ENCODE measurements at places on chromosomes 6 and 20.

- no peak for DNase-seq
Observed at GRCh38 chr6:158962371-158962770, 37.6 kb downstream of the RSPH3 start.

DNA sequence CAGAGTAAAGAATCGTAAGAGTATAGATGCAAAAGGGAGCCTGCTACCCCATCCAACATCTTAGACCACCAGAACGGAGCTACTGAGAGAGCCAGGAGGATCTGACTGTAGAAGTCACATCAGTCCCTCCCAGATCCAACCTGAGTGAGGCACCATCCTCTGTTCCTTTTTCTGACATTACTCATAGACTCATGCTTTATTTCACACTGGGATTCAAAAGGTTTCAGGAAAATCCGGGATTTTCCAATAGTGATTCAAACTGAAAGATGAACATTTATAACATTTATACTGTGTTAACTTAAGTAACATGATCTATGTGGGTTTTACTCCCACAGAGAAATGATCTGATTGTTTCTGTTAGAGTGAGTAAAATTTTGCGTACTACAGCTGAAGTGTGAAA, 868.6 kb upstream of the GJE1 start:
- DNase-seq, result no peak

GRCh38 chr20:63226042-63226943, 9.4 kb upstream of the BIRC7 start:
- no peak for DNase-seq

DNA sequence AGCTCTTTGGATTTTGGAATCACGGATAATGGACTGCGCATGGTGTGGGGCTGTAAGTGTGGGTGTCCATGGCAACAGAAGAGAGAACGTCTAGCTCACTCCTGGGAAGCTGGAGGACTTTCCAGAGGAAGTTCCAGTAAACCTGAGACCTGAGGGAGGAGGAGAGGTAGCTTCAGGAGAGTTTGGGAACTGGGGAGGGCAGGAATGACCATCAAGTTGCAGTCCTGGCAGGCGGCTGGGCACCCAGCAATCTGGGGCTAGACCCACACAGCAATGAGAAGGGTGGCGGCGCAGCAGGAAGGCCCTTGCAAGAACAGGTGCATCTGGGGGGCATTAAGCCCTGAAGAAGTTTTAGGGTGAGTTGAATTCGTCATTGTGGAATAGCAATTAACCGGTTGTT, 95.9 kb downstream of the FOXC1 start:
- DNase-seq, result no peak

- no peak for DNase-seq
Observed at GRCh38 chr20:34861386-34862084, 11.1 kb downstream of the GGT7 start.

DNA sequence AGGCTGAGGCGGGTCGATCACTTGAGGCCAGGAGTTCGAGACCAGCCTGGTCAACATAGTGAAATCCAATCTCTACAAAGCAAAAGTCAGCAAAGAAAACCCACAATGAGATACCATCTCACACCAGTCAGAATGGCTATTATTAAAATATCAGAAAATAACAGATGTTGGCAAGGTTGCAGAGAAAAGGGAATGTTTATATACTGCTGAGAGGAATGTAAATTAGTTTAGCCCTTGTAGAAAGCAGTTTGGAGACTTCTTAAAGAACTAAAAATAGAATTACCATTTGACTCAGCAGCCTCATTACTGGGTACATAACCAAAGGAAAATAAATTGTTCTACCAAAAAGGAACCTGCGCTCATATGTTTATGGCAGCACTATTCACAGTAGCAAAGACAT, 16.7 kb upstream of the GCM1 start:
- DNase-seq, result no peak

DNA sequence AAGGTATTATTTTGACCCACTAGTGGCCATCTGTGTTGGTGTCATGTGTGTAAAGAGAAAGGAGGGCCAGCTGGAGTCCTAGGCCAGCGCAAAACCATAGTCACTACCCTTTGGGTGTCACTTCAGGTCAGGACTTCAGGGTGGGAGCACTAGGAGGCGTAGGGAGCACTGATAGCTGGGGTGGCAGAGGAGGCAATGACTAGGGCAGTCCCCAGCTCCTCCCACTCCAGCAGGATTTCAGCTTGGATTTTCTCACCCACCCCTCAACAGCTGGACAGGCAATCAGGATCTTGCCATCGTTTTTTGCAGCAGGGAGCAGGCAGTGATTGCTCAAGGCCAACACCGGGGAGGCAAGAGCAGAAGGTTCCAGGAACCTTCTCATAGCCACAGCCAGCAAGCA, 4.2 kb upstream of the HLA-DOA start:
- no peak for DNase-seq

DNA sequence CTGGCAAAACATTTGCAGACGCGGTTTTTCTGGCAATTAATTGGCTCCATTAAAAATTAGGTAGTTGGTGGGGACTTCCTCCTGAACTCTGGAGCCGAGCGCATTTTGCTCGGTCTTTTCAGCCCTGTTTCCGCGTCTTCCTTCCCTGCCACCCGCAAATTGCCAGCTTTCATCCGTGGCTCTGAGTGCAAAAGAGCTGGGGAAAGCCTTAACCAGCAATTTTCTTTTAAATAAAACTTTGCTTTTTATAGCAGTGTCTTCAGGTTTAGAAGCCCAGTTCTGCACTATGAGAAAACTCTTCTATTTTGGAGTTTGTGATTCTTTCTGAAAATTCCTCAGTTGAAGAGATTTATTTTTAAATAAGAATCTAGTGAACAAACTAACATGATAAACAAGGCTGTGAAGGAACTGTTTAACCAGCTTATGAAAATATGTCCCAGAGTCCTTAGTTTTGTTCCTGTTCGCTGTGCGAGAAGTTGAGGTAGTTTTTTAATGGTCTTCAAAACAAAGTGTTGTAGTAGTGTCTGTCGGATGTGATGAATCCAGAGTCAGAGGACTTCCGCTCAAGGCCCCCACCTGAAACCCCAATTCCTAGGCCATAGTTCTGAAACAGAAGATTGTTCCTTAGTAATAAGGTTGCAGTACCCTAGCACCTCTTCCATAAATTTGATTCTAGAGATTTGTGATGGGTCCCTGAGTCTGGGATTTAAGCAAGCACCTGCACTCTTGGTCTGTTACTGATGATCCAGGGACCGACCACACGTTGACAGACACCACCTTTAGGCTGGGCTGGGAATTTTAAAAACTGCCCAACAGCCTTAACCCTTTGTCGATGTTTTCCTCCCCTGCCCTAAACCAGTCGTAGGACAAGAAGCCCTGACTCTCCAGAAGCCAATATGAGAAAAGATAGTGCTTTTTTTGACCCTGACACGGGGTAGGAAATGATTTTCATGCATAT, 950 bp downstream of the KCTD20 start:
- no peak for DNase-seq

DNA sequence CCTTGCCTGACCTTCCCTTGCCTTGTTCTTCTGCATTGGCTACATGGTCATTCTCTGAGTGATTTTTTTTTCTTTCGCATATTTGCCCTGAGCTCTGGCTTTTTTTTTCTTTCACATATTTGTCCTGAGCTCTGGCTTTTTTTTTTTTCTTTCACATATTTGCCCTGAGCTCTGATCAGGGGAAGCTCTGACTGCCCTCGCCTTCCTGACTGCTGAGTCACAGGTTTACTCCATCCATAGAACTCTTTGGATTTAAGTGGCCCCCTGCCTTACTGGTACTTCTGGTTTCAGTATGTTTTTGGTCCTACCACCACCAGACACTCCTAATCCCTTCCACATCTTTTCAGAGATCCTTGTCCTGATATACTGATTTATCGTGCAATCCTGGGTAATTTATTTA, 201.1 kb downstream of the OGFRL1 start:
- DNase-seq, result no peak

- no peak for DNase-seq
Observed at GRCh38 chr20:59295531-59295930, 4.9 kb upstream of the EDN3 start.

DNA sequence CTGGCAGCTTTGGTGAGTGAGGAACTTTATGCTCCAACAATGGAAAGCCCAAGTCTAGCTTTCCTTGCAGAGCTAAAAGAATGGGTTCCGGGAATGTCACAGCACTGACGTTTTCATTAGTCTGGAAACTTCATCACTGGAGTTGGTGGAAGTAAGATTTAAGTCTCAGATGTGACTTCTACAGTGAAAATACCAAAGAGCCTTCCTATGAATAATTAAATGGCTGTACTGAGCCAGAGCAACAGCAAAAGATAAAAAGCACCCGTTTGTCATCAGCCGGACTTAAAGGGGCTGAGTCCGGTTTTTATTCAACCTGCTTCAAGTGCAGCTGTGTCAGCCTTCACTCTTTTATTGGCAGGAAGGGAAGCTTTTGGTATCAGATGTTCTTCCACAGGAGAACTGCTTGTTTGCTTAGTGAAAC, 46.5 kb upstream of the SHLD1 start:
- no peak for DNase-seq

- no peak for DNase-seq
Observed at GRCh38 chr6:146553377-146554135, 9.9 kb downstream of the RAB32 start.

DNA sequence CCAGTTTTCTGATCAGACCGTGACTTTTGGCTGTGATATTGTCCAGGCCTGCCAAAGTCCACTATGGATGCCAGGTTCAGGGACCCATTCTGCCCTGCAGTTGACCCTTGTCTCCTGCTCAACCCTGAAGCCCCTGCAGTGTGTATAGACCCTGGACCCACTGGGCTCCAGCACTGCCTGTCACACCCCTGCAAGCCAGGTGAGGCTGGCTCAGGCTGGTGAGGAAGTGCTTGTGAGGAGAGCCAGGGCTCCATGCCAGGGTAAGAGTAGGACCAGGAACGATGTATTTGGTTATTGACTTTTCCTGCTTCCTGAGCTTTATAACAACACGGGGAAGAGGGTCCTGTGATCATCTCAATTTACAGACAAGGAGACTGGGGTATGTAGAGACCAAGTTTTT, 19.1 kb upstream of the CD93 start:
- no peak for DNase-seq

- DNase-seq, result no peak
Observed at GRCh38 chr6:32857156-32857891, 3.3 kb downstream of the PSMB9 start.

DNA sequence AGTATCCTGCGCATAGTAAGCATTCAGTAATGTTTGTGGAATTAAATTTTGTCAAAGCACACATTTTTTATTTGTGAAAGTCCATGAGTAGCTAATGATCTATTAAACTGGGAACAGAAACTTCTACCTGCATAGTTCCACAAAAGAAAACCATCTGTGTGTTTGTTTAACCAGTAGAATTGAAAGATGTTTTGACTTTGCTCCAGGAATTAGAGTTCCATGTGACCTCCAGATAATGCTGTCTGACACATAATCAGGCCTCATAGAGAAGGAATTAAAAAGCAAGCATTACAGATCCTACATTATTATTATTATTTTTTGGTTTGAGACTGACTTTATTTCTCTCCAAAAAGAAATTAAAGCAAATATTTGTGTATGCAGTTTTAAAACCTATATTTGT, 126.5 kb downstream of the PACRG start:
- no peak for DNase-seq

GRCh38 chr6:11414176-11414963, 123.2 kb upstream of the TMEM170B start:
- no peak for DNase-seq

GRCh38 chr6:26172608-26172968, 85.4 kb downstream of the HFE start:
- DNase-seq, result no peak

DNA sequence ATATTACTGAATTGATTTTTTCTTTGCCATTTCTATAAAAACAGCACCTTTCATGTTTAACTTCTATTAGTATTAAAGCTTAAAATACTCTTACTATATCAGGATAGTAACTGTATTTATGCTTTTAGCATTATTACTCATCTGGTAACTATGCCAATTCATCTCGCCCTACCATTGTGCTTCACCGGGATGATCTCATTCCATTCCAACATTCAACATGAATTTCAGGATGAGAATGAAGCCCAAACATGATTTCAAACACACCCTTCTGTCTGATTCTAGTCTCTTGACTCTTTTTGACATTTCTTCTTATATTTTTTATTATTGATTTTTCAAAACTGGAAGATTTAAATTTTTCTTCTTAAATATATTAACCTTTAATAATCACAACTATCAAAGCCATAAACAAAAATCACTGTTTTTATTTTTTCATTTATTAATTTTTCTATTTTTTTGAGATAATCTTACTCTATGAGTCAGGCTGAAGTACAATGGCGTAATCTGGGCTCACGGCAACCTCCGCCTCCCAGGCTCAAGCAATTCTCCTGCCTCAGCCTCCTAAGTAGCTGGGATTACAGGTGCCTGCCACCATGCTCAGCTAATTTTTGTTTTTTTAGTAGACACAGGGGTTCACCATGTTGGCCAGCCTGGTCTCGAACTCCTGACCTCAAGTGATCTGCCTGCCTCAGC, 46.7 kb downstream of the GJA1 start:
- no peak for DNase-seq

- no peak for DNase-seq
Observed at GRCh38 chr6:154558984-154559383, 48.5 kb upstream of the CNKSR3 start.

DNA sequence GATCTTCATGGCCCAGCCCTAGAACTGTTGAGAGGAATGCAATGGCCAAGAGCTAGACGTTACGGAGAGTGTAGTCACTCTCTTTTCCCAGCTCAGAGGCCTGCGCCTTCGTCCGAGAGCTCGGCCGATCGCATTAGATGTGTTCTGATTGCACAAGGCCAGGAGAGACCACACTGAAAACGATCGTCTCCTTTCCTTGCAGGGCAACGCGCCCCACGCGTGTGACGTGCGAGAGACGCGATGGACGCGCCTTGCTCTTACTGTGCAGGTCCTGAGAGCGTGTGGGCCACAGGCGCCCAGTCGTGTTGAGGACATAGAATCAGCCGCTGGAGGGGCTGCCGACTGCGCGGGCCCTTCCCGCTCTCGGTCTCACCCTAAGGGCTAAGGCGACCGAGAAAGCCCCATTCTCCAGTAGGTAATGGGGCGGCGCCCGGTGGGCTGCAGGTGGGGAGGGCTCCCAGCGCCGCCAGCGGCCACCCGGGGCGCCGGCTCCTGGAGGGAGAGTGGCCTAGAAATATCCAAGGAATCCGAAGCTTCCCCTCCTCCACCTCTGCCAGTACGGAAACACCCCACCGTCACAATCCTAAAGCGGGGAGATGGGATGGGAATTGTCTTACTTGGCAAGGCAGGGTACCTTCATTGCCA, 26.9 kb downstream of the TFAP2B start:
- DNase-seq, result no peak

DNA sequence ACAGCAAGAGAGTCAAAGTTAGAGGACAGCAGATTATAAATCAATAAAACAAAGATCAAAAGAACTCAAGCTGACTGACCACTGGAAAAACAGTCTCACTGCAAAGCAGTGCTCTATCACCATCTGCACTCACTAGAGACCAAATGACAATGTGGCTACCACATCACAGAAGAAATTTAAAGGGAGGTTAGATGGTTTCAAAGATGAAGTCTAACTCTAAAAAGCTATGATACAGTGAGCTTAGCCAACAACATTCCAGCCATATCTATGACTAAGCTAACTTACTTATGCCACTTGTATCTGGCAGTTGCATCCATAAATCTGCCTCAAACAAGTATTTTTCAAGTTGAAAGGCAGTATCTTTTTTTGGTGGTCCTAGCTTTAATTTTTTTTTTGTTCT, 68.6 kb downstream of the ARHGAP18 start:
- no peak for DNase-seq

GRCh38 chr6:114762145-114762544, 419.3 kb upstream of the HS3ST5 start:
- no peak for DNase-seq

- no peak for DNase-seq
Observed at GRCh38 chr6:157537556-157537955, 156.6 kb downstream of the ZDHHC14 start.

All from activated CD8-positive, alpha-beta memory T cell treated with anti-CD3 and anti-CD28 coated beads, Interleukin-2, amount 50 U/mL, for 4 hours (primary cell).